ENCODE measurements at places on chromosomes 5 and 9. TPM values are rescaled to one million over a fixed set of nuclear protein-coding genes. Genes with fewer than 3 reads are reported as not detected.

DNA sequence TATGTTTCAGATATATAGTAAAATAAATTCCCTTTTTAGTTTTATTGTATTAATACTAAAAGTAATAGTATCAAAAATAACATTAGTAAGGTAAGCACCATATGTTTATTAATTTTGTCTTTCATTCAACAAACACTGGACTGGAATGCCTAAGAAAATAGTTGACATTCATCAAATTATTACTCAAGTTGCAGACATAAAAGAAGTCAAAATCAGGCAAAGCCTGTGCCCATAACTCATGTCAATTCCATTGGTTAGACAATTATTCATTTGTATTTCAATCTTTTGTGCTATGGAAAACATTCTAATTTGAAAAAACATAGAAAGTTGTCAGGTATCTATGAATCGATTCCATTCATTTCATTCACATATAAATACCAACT, 158.9 kb downstream of the CEMIP2 start:
- H3K27me3 ChIP-seq, result no peaks in the 10 kb centered on the region
- no peaks in the 10 kb centered on the region for H3K36me3 ChIP-seq
- no peaks in the 10 kb centered on the region for H3K4me1 ChIP-seq
- no peak overlapping the region for H3K27ac ChIP-seq

DNA sequence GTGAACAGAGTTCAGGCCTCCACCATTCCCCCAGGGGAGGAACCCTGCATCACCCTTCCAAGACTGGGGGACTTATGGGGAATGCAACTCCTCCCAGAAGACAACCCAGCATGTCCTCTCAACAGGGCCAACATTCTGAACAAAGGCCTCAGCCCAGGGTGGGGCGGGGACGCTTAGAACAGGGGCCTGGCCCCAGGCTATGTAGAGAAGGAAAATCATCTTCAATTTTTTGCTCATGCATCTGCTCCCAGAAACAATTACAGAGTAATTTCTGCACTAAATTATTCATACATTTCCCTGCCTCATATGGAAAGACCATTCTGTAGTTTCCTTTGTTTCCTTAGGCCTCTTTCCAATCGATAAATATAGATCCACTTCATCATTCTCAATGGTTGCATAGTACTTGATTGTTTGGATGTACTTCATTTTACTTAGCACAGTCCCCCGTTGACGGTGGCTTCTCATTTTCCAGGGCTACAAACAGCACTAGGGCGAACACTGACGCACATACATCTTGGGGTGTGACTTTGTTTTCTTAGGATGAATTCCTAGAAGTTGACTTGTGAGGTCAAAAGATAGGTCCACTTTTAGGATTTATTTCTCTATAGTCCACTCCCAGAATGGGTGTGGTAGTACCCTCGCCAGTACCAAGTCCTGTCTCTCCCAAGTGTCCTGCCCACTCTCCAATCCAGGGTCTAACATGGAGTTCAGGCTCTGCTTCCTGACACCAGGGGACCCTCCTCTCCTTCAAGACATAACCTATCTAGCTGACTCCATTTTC, 27.2 kb upstream of the SMU1 start:
- H3K27ac ChIP-seq, result no peak overlapping the region
- no peaks in the 10 kb centered on the region for H3K4me1 ChIP-seq
- H3K27me3 ChIP-seq, result no peaks in the 10 kb centered on the region
- H3K36me3 ChIP-seq, result no peaks in the 10 kb centered on the region
- DNase-seq, result no peak

DNA sequence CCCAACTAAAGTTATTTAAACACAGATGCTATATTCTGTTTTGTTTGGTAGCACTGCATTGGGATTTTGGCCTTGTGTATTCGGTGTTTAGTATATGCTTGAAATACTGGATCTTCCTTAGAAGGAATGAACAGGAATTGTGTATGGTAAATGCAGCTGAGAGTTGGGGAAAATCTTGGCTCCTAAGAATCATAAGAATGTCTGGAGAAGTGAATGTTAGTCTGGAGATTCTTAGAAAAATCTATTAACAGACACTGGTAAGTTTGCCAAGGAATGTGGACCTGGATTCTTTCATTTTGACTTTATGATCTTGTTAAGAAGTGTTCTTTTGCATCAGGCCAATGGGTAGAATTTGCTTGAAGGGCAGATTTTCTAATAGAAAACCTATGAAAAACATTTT, 38.9 kb downstream of the SNX30 start:
- H3K27ac ChIP-seq, result peak overlapping the region; percentile 62
- H3K36me3 ChIP-seq, result no peaks in the 10 kb centered on the region
- H3K4me3 ChIP-seq, result no peak overlapping the region
- no peak for DNase-seq

DNA sequence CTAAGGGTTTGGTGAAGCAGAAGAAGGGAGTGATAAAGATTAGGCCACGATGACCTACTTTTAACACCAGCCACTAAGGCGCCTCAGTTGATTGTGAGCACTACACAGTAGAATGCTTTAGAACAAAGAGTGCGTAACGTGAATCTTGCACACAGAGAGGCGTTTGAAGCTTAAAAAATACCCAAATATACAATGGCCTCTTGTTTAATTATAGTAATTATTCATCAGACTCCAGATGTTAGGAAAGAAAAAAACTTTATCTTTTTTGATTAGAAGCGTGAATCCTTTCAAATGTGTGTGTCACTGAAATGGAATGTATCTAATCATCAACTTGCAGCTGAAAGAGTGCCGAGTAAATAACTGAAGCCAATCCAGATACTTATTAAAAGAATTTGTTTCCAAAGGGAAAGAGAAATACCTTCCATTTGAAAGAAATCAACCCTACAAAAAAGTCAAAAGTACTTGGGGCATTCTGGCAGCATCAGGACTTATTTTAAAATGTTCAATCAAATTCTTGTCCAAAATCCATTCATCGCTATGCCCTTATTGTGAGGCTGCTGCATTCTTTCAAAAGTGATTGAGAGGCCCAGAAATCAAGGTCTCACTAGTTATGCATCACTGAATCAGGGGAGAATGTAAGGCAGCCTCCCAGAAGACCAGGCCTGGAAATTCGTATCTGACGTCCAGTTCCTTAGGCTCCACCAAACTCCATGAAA, 337.5 kb downstream of the ZNF608 start:
- no peaks in the 10 kb centered on the region for H3K4me1 ChIP-seq
- no peak for DNase-seq
- no peaks in the 10 kb centered on the region for H3K36me3 ChIP-seq
- H3K27ac ChIP-seq, result no peak overlapping the region
- H3K27me3 ChIP-seq, result no peaks in the 10 kb centered on the region

- no peak overlapping the region for H3K27ac ChIP-seq
- DNase-seq, result no peak
- H3K4me1 ChIP-seq, result no peaks in the 10 kb centered on the region
- H3K4me3 ChIP-seq, result no peak overlapping the region
- H3K27me3 ChIP-seq, result peaks cover 6% of the 10 kb centered on the region
These were observed 6.9 kb downstream of the KCTD16 start for GRCh38 chr5:144177548-144177947.

DNA sequence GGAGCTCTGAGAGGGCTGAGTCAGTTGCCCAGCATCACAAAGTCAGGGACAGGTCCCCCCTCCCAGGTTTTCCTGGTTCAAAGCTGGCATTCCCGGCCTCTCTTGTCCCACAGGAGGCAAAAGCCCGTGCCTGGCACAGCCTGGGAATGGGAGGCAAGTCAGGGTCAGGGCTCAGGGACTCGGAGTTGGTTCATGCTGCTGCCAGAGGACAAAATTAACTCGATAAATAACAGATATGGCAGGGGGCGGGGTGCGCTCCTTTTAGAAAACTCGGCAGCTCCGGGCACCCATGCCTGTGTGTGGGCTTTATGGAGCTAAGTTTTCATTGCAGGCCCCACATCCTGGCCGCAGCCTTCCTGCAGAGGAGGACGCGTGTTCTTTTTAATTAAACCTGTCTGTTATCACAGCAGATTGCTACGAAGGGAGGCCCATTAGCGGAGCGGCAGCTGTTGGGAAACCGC, 62.8 kb upstream of the LMX1B start:
- no peak overlapping the region for H3K27ac ChIP-seq
- no peaks in the 10 kb centered on the region for H3K4me1 ChIP-seq
- H3K4me3 ChIP-seq, result no peak overlapping the region
- H3K27me3 ChIP-seq, result no peaks in the 10 kb centered on the region
- no peaks in the 10 kb centered on the region for H3K36me3 ChIP-seq

DNA sequence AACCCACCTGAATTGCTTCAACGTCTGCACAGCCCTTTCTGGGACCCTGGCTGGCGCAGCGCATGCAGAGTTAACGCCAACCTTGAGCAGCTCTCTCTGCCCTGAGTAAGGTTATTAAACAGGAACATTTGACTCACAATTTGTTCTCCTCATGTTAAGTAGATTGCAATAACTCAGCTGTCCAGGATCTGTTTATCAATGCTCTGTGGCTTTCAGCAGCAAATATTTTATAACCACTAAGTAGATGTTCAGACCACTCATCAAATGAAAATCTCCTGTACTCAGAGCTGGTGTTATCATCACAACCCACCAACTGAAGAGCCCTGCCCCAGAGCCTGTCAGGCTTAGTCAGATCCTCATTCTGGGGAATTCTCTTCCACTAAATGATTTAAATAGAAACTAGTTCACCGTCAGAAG, 403.0 kb downstream of the ZNF608 start:
- no peaks in the 10 kb centered on the region for H3K36me3 ChIP-seq
- H3K27ac ChIP-seq, result no peak overlapping the region
- no peak overlapping the region for H3K4me3 ChIP-seq
- no peak for DNase-seq
- no peaks in the 10 kb centered on the region for H3K27me3 ChIP-seq

- no peak for DNase-seq
- no peaks in the 10 kb centered on the region for H3K27me3 ChIP-seq
- H3K27ac ChIP-seq, result no peak overlapping the region
- H3K4me1 ChIP-seq, result no peaks in the 10 kb centered on the region
- no peaks in the 10 kb centered on the region for H3K36me3 ChIP-seq
These were observed 66.8 kb upstream of the ADCY2 start for GRCh38 chr5:7329141-7329540.

GRCh38 chr5:178496642-178497041, 93.6 kb downstream of the COL23A1 start:
- no peaks in the 10 kb centered on the region for H3K27me3 ChIP-seq
- H3K36me3 ChIP-seq, result no peaks in the 10 kb centered on the region
- H3K4me3 ChIP-seq, result no peak overlapping the region
- no peaks in the 10 kb centered on the region for H3K4me1 ChIP-seq
- no peak overlapping the region for H3K27ac ChIP-seq
- no peak for DNase-seq

DNA sequence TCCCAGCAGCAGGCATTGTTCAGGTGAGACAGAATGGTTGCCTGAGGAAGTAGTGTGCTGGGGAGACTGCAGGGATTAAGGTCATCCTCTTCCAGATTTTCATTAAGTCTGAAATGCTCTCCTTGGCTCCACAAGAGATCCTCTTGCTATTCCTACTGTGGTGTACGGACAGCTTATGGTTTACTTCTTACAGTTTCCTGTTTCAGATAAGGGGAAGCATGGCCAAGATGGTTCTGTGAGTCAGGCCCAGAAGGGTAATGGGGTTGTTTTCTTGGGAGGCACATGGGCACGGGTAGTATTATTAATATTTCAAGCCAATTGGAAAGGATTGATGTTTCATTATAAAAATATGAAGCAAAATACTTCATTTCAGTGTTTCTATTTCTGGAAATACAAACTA, 42.9 kb downstream of the GLRX start:
- peaks cover 13% of the 10 kb centered on the region for H3K4me1 ChIP-seq
- H3K4me3 ChIP-seq, result no peak overlapping the region
- peak overlapping the region; percentile 5 for H3K27ac ChIP-seq
- H3K36me3 ChIP-seq, result peaks cover 5% of the 10 kb centered on the region
- no peaks in the 10 kb centered on the region for H3K27me3 ChIP-seq

DNA sequence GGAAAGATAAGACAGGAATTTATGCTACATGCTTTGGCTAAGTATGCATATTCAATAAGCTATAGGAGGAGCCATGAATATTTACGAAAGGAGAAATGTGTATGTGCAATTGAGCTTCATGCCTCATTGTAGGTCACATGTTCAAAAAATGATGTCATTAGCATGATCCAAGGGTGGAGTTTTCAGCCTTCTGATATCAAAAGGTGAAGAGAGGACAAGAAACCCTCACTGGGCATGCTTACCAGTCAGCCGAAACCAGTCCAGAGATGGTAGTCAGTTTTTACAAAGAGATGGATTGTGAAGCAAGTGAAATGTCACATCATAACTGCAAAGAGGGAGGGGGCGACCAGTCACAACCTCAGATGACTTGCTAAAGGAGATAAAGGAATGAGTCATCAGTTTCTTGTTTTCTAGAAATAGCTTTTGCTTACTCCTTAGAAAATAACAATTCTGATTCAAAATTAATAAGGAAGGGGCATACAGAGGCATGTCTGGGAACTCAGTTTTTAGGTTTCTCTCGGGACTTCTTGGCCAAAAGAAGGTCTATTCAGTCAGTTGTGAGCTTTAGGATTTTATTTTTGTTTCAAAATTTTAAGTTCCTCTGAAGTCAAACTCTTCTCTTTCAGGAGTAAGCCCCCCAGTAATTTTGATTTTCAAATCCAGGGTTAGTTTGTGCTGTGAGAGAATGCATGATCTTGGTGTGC, 1067.8 kb upstream of the EDIL3 start:
- H3K36me3 ChIP-seq, result no peaks in the 10 kb centered on the region
- H3K4me3 ChIP-seq, result no peak overlapping the region
- H3K27ac ChIP-seq, result no peak overlapping the region
- no peaks in the 10 kb centered on the region for H3K27me3 ChIP-seq
- H3K4me1 ChIP-seq, result no peaks in the 10 kb centered on the region
- no peak for DNase-seq

GRCh38 chr5:167929841-167930240, 361.6 kb upstream of the WWC1 start:
- no peak overlapping the region for H3K4me3 ChIP-seq
- H3K27me3 ChIP-seq, result no peaks in the 10 kb centered on the region
- no peak overlapping the region for H3K27ac ChIP-seq
- no peaks in the 10 kb centered on the region for H3K4me1 ChIP-seq

DNA sequence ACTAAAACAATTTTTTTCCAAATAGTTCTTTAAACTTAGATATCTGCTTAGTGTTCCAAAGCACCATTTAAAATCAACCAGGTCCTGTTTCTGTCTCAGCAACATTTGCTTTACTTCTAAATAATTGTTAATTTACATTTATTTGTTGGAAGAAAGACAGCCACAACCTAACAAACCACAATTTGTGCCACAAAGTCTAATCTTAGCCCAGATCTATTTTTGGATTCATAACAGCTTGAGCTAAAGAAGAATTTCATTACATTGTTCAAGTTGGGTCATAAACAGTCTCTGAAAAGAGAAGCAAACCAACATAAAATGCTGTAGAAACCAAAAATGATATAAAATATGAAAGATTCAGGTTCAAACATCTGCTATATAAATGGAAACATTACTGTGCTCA, 24.4 kb downstream of the MLLT3 start:
- H3K36me3 ChIP-seq, result no peaks in the 10 kb centered on the region
- peaks cover 13% of the 10 kb centered on the region for H3K4me1 ChIP-seq
- DNase-seq, result no peak
- H3K27ac ChIP-seq, result no peak overlapping the region

PCDHA1 gene
- total RNA-seq, result not detected

PTGDS gene
- total RNA-seq, result 6.8 TPM

DNA sequence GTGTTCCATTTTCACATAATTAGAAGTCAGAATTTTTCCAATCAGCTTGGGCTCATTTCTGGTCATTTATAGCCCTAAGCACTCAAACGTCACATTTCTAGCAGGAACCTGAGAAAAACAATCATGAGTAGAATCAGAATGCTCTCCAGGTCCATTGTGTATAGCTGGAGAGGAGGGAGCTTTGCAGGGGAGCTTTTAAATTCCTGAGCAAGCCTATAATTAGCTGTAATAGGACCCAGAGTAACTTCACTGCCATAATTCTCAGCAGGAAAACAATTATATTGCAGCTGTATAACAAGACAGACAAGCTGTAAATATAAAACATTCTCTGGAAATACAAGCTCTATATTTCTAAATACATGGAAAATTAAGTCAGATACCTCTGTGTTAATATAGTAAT, 637.6 kb upstream of the SGCD start:
- H3K27me3 ChIP-seq, result no peaks in the 10 kb centered on the region
- no peaks in the 10 kb centered on the region for H3K36me3 ChIP-seq
- no peak overlapping the region for H3K4me3 ChIP-seq
- no peak overlapping the region for H3K27ac ChIP-seq
- no peak for DNase-seq

Data from transverse colon (tissue), 4 donors.